ENCODE measurements at places on chromosomes 2 and 18. TPM values are rescaled to one million over a fixed set of nuclear protein-coding genes. Genes with fewer than 3 reads are reported as not detected.

LCT gene
- not detected for total RNA-seq

UNC80 gene
- not detected for total RNA-seq

GRCh38 chr18:9951022-9951859 is 37.4 kb downstream of the VAPA start:
- peak; percentile 33 for DNase-seq

DNA sequence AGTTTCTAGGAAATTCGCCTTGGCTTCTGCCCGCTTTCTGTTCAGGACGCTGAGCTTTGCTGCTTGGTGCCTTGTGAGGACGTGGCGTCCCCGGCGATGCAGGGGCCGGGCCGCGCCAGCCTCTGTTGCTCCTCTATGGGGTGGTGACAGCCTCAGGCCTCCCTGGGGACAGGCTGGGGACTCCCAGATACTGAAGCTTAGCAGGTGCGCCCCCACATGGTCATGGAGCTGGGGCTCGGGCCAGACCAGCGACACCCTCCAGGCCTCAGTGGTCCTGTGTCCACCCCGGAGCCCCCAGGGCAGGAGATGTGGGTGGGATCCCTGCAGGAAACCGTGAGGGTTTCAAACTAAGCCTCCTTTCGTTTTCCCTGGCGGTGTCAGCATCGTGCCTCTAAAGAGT is 29.2 kb downstream of the KCNG2 start:
- no peak for DNase-seq

CELF4 gene
- total RNA-seq, result not detected

LDAH gene
- 4.6 TPM for total RNA-seq

ZAP70 gene
- 512 TPM for total RNA-seq

CYRIA gene
- 2.6 TPM for total RNA-seq

RAD51AP2 gene
- total RNA-seq, result not detected

GRCh38 chr2:108082978-108083377 is 96.7 kb downstream of the SLC5A7 start:
- no peak for DNase-seq

DNA sequence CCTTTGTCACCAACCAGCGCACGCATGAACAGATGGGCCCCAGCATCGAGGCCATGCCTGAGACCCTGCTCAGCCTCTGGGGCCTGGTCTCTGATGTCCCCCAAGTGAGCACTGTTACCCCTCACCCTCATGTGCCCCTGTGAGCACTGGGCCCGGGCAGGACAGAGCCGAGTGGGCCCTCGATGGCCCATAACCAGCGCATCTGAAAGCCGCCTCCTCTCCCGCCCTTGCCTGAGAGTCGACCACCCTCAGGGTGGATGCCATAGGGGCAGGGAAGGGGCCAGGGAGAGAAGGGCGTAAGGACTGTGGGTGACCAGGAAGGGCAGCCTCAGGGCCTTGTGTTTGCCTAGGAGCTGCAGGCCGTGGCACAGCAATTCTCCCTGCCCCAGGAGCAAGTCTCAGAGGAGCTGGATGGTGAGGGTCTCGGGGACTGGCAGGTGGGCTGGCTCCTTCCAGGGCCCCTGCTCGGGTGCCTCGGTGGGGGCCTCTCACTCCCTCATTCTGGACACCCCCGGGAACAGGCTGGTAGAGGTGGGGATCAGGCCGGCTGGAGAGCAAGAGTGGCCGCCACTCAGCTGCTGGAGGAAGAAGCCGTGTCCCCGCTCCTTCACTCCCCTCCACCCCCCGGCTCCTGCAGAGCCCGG is 2.1 kb downstream of the PROM2 start:
- DNase-seq, result no peak

DNA sequence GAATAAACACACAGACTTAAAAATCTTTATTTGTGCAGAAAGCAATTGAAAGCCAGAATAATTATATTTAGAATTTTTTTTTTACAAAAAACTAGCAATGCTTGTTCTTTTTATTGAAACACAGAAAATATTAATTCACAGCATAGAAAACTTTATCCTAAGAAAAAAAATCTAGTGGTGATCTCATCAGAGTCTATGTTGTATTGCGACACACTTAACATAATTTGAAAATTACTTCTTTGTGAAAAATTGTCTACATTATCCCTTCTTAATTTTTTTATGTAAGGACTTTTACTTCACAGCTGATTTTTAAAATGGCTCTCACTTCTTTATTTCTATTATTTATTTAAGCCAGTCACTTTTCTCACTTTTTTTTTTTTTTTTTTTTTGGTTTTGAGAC is 103.4 kb downstream of the LDLRAD4 start:
- no peak for DNase-seq

SERPINB7 gene
- total RNA-seq, result not detected

RGPD4 gene
- total RNA-seq, result 0.42 TPM

PLEKHH2 gene
- total RNA-seq, result 1.5 TPM

DNA sequence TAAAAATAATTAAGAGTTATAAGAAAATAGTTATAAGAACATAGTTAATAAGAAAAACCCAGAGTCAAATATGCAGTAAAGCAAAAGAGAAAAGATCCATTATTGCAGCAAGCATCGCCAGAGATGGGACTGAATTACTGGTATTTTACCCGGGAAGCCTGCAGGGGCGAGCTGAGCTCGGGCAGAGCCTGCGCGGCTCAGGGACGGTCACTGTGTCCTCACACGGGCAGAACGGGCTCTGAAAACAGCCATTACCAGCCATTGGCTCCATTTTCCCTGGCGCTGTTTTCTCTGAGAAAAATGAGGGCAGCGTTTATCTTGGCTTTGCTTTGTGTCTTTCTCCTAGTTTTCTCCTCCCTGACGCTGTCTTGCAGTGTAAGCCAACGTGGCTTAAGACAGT is 95.3 kb upstream of the ALKAL2 start:
- no peak for DNase-seq

TIMM21 gene
- total RNA-seq, result 20.2 TPM

SH3BP4 gene
- total RNA-seq, result 0.22 TPM

DNA sequence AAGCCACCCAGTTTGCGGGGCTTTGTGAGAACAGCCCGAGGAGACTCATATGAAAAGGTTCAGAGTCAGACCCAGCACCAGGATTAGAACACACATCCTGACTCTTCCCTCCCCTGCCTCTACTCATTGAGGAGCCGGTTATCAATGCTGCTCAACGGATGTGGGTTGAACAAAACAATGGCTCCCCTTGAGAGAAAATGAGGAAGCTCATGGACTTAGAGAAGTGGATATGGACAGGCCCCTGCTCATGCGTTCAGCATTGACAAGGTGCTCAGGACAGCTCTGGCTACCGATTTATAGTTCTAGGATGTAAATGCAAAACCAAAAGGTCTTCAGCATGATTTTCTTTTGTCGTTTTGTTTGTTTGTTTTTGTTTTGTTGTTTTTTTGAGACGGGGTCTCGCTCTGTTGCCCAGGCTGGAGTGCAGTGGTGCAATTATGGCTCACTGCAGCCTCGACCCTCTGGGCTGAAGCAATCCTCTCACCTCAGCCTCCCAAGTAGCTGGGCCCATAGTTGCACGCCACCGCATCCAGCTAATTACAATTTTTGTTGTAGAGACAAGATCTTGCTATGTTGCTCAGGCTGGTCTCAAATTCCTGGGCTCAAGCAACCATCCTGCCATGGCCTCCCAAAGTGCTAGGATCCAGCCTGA is 32.0 kb upstream of the AGAP1 start:
- no peak for DNase-seq

- DNase-seq, result no peak
Observed at GRCh38 chr2:45011621-45012602, 2.7 kb upstream of the SIX2 start.

- DNase-seq, result no peak
Observed at GRCh38 chr18:5021558-5021957, 175.5 kb downstream of the AKAIN1 start.

EGR4 gene
- 0.14 TPM for total RNA-seq

DNA sequence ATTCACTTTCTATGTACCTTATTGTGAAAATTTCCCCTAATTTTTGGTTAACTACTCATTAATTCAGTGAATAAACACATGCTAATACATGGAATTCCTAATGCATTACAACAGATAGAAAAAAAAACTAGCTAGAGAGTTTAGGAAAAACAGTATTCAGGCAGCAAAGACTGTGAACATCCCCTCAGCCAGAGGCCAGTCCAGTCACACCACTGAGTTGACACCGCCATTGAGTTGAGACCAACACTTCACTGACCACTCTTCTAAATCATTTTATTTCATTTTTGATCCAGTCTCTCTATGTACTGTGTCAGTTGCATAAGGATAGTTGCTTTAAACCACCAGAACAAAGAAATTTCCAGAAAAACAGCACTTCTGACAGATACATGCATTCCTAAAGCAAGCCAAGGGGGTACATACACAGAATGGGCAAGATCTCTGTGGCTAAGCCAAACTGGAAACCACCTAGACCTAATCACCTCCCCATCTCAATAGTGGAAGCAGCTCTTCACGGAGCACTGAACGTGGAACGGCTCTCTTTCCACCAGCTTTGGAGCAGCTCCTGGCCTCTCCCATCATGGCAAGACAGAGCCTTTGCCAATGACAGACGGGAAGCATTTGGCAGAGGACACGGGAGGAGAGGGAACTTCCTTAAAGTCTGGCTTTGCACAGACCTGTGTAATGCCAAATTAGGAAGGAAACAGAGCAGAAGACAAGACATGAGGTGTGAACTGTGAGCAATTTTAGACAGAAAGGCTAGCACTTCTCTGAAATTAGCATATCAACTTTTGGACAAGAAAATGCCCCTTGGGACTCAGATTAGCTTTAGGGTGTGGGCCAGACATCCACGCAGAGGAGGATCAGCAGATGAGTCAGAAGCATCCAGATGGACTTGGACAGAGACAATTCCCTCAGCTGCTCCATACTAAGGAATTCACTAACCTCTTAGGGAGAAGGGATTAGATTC is 36.4 kb downstream of the CACNB4 start:
- DNase-seq, result no peak

REV1 gene
- total RNA-seq, result 39.3 TPM

GRCh38 chr2:213862407-213863076 is 548.3 kb upstream of the VWC2L start:
- no peak for DNase-seq

DNA sequence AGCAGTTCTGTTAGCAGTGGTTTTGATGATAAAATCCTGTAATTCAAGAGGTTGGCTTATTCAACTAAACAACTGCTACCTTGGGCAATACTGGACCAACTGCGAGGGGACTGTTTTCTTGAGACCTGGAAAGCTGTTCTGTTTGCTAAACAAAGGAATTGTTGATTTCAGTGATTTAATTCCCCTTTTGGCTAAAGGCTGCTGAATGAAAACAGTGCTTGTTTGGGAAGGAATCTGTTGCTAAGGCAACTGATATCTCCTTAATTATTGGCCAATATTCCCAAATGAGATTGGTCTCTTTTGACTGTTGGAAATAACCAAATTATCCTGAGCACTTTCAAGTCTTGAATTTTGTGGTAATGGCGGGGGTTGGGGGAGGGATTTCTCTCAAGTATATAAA is 136.8 kb downstream of the CAMKMT start:
- DNase-seq, result no peak

TPO gene
- not detected for total RNA-seq

- DNase-seq, result no peak
Observed at GRCh38 chr18:58392324-58393000, 236.4 kb downstream of the ALPK2 start.

DNA sequence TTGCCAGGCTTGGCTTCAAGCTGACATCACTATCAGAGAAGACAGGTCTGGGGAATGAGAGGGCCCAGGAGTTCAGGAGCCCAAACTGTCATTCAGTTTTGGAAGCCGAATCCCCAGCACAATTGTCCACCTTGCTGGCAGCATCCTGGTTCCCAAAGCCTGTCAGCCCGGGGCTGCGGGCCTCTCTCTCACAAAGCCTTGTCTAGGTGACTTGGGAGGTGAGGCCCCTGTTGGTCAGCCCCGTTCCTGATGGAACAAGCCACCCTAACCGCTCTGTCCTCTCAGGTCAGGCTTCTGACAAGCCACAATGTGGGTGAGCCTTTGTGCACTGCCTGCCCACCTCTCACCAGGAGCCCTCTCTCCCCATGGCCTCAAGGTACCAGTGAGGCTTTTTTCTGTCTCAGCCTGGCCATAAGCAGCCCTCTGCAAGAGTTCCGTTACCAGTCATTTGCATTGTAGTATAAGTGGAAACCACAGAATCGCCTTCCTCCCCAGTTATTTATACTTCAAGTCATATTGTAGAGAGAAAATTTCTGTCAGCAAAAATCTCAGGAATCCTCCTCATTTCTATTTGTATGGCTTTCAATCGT is 100.6 kb downstream of the MSH2 start:
- no peak for DNase-seq

ADAM23 gene
- 0.14 TPM for total RNA-seq

DNA sequence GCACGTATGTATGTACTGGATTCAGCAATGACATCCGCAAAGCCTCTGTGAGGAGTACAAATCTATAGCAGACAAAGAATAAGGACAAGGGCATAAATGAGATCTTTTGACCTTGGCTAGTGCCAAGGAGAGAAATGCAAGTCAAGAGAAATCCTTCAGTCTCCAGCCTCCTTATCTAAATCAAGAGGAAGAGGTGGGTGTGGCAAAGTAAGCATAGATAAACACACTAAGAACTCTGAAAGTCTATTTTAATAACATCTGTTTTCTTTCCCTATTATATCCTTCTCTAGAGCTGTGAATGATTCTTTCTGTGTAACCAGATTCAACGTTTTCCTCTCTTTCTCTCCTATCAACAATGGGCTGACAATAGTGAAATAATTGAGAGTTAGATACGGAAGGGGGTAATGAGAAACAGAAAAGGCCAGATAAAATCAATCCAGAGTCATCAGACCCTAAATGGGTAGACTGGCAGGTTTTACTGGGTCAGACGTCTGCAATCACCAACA is 118.5 kb upstream of the ZFP36L2 start:
- no peak for DNase-seq

GRCh38 chr2:26172189-26172870 is 558 bp upstream of the GAREM2 start:
- no peak for DNase-seq

AQP12B gene
- not detected for total RNA-seq

NETO1 gene
- not detected for total RNA-seq

GRCh38 chr2:209986415-209986814 is 16.0 kb upstream of the RPE start:
- DNase-seq, result no peak

Measured in CD8-positive, alpha-beta T cell (primary cell).